ENCODE measurements at places on chromosomes 4 and X. TPM values are rescaled to one million over a fixed set of nuclear protein-coding genes. Genes with fewer than 3 reads are reported as not detected.

The DUX4 gene
- total RNA-seq: not detected

The HPSE gene
- total RNA-seq: 0.28 TPM

The SNCA gene
- total RNA-seq: 0.56 TPM

- DNase-seq: peak; percentile 20
Measured at GRCh38 chrX:10952619-10953018, 158.5 kb upstream of the HCCS start.

GRCh38 chr4:185546335-185546734 lies 11.0 kb upstream of the PDLIM3 start:
- DNase-seq: no peak

GRCh38 chr4:68917016-68917415 lies 34.6 kb downstream of the UGT2A3 start:
- DNase-seq: no peak

- no peak for DNase-seq
Measured at GRCh38 chr4:151721466-151721865, 39.3 kb downstream of the GATB start.

- no peak for DNase-seq
Measured at GRCh38 chr4:3748136-3748898, 17.9 kb upstream of the ADRA2C start.

DNA sequence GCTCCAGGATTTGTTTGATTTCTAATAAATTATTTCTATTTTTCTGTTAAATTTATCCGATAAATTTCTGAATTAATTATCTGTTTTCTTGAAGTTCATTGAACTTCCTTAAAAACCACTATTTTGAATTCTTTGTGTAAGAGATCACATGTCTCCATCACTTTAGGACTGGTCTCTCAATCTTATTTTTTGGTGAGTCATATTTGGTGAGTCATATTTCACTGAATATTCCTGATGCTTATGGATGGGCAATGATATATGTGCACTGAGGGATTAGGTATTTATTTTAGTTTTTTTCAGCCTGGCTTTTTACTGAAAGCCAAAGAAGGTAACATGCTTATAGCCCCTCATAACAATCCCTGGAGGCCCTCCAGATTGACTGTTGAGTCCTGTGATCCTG lies 48.5 kb upstream of the IL15 start:
- DNase-seq: peak; percentile 64

DNA sequence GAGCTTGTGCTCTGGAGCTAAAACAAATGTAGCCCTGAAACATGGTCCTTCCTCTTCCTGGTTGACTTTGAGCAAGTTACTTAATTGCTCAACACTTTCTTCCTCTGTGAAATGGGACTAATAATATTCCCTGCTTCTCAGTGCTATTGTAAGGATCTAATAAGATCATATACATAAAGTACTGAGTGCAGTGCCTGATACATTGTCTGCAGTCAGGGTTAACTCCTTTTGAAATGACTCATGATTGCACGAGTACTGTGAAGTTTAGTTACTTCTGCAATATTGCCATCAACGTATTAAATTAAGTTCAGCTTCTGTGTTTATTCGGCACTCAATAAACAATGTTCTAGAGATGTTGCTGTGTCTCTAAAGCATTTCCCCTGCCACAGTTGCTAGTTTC lies 91.8 kb upstream of the HPRT1 start:
- DNase-seq: peak; percentile 4

GRCh38 chr4:105075045-105075444 lies 71.6 kb upstream of the TET2 start:
- no peak for DNase-seq

DNA sequence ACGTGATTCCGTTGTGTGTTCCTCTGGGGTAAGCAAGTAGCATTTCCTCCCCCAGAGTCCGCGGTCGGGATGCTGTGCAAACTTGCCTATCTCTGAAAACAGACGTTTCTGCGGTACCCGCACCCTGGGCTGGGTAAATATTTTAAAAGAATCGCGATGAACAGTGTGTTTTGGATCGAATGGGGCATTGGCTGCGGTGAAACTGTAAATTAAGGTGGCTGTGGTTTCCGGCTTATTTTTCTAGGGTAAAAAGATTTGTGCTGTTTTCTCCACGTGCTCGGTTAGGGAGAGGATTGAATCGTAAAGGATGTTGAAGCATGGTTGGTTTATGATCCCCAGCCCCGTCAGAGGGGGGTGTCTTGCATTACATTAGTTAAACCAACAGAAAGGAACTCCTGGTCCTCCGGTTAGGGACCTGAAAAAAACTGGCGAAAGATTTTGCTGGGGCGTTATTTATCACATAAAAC lies 1.2 kb downstream of the HHIP start:
- peak; percentile 51 for DNase-seq

- no peak for DNase-seq
Measured at GRCh38 chr4:154307451-154307850, 184.1 kb downstream of the DCHS2 start.
